Skin of body (tissue), 3 donors: ENCODE measurements at places on chromosomes 6 and 20.

DNA sequence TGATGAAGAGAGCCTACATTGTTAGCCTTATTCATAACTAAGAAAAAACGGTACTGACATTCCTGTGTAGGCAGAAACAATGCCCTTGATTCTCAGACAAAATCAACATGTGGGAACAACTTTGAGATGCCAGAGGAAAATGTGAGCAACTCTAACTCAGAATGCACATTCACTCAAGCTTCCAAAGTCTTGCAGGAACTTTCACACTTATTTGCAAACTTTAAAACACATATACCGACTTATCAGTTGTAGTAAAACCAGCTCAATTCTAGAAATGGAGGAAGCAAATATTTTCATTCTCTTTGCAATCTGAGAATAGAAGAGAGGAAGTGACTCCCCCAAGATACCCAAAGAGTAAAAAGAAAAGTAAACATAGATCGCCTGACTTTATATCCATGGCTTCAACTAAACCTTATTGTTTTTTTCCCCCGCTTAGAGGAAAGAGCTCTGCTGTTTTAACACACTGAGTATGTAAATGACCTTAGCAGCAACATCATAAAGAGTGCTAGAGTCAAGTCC, 117.6 kb downstream of the EPB41L2 start:
- DNase-seq: no peak

GRCh38 chr20:57514273-57514751, 10.6 kb downstream of the CTCFL start:
- DNase-seq: peak; percentile 57

GRCh38 chr6:9168669-9169068, 733.3 kb upstream of the SLC35B3 start:
- no peak for DNase-seq

DNA sequence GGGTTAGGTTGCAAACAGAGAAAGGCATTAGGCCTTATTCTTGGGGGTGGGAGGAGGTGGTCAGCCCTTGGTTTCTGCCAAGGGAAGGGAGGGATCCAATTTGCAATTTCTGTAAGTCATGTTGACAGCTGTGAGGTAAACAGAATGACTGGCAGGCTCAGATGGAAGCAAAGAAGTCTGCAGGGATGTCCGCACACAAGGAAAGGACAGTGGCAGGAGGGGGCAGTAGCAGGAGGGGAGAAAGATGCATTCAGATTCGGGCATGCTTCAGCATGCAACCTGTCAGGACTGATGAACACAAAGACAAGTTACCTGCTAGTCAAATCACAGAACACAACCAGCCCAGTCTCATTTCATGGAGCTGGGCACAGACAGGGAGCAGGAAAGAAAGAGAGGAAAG, 217.9 kb upstream of the FOXA2 start:
- DNase-seq: no peak

- no peak for DNase-seq
These were observed 4.5 kb downstream of the TP53INP2 start for GRCh38 chr20:34708621-34709043.

- peak; percentile 33 for DNase-seq
These were observed 12.4 kb upstream of the CCN5 start for GRCh38 chr20:44702776-44703175.

- DNase-seq: no peak
These were observed 260.6 kb downstream of the PRL start for GRCh38 chr6:22036275-22036674.

- no peak for DNase-seq
These were observed 11.0 kb downstream of the UQCC2 start for GRCh38 chr6:33700391-33701050.

DNA sequence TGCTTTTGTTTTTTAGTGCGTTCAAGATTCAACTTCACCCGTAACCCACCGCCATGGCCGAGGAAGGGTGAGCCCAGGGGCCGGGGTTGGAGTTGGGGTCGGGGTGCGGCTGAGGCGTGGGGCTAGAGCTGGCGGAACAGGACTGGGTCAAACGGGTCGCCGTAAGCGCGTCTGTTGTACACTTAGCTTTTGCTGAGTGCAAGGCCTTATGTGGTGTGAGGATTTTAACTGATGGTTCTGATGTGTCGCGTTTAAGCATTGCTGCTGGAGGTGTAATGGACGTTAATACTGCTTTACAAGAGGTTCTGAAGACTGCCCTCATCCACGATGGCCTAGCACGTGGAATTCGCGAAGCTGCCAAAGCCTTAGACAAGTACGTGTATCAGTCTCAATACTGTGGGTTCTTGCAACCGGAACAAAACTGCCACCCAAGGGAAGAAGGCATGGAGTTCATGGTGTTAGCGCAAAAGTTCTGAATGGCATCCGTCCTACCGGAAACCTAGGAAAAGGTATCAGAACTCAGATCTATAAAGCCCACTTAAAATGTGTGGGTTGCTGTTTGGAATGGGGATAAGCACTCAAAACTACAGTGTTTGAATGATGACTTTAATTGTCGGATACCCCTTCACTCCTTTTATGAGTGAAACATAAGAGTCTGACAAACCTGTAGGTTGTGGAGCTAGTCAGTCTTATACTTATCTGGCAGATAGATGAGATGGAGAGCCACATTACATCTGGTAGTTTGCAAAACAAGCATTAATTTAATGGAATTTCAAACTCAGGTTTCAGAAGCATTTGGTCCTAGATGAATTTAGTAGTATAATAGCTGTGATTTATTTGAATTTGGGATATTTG, 574 bp downstream of the RPS12 start:
- no peak for DNase-seq

DNA sequence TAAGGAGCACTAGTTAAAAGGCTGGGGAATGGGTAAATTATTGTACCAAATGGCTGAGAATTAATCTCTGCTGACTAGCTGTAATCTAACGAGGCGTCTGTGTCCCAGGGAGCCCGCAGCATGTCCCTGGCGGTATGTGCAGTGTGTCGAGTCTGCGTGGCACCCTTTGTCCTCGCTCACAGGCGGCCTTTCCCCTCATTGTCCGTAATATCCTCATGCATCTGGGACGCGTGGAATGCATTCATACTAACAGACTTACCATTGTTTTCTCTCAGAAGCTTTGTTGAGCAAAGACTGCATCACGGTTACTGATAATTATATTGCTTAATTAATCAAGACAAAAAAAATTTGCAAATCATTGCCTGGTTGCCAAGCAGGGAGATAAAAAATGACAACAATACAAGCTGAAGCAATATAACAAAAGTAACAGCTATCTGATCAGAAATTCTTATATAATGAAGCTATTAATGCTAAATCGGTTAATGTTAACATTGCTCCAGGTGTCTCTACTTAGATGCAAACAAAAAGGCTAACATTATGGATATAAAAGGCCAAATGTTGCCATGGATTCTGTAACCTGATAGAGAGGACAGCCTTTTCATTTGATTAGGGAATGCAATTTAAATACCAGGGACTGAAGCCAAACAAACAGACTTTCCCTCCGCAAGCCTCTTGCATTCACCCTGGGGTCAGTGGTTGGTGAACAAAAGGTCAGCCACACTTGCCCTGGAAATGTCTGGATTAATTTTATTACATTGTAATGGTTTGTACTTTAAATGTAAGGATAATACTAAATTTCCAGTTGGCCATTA, 124.8 kb downstream of the INSM1 start:
- DNase-seq: no peak

GRCh38 chr20:39004508-39004907, 42.4 kb downstream of the DHX35 start:
- DNase-seq: no peak

- DNase-seq: no peak
These were observed 368.5 kb downstream of the TBC1D32 start for GRCh38 chr6:120965814-120966213.

- peak; percentile 88 for DNase-seq
These were observed 13.2 kb upstream of the NEDD9 start for GRCh38 chr6:11245381-11246256.

DNA sequence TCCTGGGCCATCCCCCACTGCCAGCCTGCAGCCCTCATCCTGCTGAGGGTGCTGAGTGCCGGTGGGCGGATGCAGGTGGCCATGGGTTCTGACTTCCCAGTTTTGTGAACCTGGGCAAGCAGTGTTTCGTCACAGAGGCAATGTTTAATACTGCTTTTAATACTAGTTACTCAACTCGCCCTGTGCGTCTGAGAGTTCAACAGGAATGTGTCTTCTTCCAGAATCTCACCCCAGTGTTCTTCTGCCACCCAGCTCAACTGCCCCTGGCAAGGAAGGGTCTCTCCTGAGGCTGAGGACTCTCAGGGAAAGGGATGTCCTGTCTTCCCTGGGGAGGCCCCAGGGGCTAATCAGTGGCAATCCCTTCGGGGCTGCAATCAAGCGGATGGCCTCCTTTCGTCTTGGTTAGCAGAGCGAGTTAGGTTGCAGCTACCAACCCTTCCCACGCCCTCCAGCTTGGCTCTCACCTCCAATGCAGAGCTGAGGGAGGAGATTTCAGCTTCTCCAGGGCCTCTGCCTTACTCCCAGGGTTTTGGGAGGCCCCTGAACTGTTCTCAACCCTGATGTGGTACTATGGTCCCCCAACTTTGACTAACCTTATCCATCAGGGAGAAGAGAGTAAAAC, 2.0 kb downstream of the KCNK16 start:
- DNase-seq: no peak

DNA sequence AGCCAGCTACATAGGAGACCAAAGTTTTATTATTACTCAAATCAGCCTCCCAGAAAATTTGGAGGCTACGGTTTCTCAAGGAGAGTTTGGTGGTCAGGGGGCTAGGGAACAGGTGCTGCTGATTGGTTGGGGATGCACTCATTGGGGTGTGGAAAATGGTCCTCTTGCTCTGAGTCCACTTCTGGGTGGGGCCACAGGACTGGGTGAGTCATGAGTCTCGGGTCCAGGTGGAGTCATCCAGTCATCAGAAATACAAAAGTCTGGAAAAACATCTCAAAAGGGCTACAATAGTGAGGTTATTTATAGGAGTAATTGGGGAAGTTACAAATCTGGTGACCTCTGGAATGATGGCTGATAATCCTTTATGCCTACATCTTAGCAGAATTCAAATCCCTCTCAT, 54.3 kb upstream of the SLC22A16 start:
- DNase-seq: no peak

DNA sequence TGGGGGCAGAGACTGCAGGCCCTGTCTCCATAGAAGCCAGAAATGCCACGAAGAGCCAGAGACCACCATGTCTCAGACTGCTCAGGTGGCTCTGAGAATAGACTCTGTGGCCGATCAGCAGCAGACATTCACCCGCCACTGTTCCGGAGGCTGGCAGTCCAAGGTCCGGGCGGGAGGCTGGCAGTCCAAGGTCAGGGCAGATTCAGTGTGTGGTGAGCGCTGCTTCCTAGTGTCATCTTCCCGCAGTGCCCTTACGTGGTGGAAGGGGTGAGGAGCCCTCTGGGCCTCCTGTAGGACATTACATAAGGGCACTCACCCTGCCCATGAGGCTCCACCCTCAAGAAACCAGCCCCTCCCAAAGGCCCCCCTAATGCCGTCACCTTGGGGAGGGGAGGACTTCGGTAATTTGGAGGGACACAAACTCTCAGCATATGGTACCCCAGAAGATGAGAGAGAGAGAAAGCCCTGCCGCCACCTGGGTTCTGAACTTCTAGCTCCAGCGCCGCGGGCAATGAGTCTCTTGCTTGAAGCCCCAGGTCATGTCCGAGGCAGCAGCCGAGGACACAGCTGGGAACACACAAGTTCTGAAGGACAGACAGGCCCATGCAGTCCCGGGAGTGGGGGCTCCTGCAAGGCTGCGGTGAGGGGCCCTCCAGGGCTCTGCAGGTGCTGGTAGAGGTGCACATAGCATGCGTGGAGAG, 36.4 kb downstream of the DACT2 start:
- DNase-seq: no peak

DNA sequence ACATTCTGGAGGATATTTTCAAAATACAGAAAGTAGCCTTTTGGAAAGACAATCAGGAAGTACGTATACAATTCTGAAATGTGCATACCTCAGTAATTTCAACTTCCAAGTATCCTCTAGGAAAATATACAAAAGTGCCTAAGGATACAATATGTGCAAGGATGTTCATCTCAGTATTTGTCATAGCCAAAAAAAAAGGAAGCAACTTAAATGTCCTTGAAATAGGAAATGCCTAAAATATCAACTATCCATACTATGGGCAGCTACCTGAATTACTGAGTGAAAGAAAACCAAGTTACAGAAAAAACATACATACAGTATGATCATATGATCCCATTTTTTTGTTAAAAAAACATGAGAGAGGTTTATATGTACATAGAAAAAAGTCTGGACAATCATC, 1.5 kb downstream of the PPIL1 start:
- DNase-seq: no peak

DNA sequence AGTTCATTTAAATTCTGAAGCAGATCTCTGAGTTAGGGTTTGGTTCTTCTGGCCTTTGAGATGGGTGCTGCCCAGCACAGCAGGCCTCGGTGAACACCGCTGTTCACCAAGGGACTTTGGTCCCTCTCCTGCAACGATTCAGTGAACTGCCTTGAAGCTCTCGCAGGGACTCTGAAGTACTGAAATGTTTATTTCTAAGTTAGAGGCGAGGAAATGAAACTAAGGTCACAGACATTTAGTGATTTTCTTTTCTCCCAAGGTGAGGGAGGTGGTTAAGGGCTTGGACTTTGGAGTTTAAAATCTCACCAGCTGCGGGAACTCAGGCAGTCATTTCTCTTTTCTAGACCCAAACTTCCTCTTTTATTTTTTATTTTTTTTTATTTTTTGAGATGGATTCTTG, 26.2 kb downstream of the E2F3 start:
- no peak for DNase-seq

GRCh38 chr6:26241033-26241895, 123.7 kb upstream of the BTN3A2 start:
- DNase-seq: no peak

GRCh38 chr6:451336-451735, 59.8 kb downstream of the IRF4 start:
- no peak for DNase-seq

DNA sequence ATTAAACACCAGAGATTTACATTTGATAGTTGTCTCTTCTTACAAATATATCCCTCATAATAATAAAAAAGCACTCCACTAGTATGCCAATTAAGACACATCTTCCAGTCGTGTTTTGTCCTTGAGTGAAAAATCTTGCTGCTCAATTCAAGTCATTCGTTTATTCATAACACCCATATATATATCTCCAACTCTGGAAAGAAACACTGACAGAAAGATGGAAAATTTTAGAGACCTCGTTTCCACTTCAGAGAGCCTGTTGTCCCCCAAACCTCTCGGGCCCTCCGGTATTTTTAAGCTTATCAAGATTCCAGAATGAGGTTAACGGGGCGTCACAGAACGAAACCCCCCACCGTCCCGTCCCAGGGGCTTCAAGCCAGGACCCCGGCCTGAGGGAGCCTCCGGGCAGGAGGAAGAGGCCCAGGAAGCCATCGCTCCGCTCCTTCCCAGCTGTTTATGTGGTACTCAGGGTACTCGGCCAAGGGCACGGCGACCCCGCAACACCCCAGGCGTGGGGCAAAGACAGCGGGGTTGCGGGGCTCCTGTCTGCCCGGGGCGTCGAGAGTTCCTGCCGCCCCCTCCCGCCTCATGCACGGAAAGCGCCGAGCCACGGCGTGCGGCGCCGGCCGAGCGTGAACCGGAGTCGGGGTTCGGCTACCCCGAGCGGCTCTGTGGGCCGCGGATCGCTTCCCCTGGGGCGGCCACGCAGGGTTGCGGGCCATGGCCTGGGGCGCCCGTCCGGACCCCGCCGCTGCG, 623 bp upstream of the SNX9 start:
- peak; percentile 28 for DNase-seq
